ENCODE measurements at places on chromosomes 12 and 14. TPM values are rescaled to one million over a fixed set of nuclear protein-coding genes. Genes with fewer than 3 reads are reported as not detected.

The TAS2R9 gene
- not detected for total RNA-seq

The TRAFD1 gene
- total RNA-seq = 24.9 TPM

The ZBTB25 gene
- 3.4 TPM for total RNA-seq

The HNRNPC gene
- total RNA-seq = 909 TPM

The DCTN2 gene
- 190 TPM for total RNA-seq

The C1RL gene
- 29.4 TPM for total RNA-seq

The KRT85 gene
- not detected for total RNA-seq

The OLR1 gene
- not detected for total RNA-seq

The CCND2 gene
- 208 TPM for total RNA-seq

The GNG2 gene
- total RNA-seq = 0.55 TPM

The SDSL gene
- 9.1 TPM for total RNA-seq

The GLI1 gene
- 3.4 TPM for total RNA-seq

The KITLG gene
- total RNA-seq = 11.6 TPM

The KLRB1 gene
- not detected for total RNA-seq

The P3H3 gene
- 10.6 TPM for total RNA-seq

The ATG2B gene
- 7.9 TPM for total RNA-seq

The MFAP5 gene
- 24.0 TPM for total RNA-seq

The RNASE4 gene
- 10.7 TPM for total RNA-seq

The HOXC6 gene
- total RNA-seq = 0.78 TPM

The KIF5A gene
- 0.08 TPM for total RNA-seq

The GNPTAB gene
- 25.0 TPM for total RNA-seq

The C14orf132 gene
- 0.57 TPM for total RNA-seq

The PSMB5 gene
- total RNA-seq = 359 TPM

The DCN gene
- total RNA-seq = 21.4 TPM

The CLEC2A gene
- not detected for total RNA-seq

The GRIN2B gene
- total RNA-seq = not detected

The RFLNA gene
- 26.7 TPM for total RNA-seq

The HOXC13 gene
- 6.0 TPM for total RNA-seq

The LGR5 gene
- total RNA-seq = not detected

The CLEC4D gene
- not detected for total RNA-seq

The CLEC4C gene
- not detected for total RNA-seq

The CDH24 gene
- total RNA-seq = 6.0 TPM

The CCDC177 gene
- not detected for total RNA-seq

The COL2A1 gene
- total RNA-seq = 0.72 TPM

The MMP14 gene
- total RNA-seq = 365 TPM

The PITPNM2 gene
- 4.1 TPM for total RNA-seq

The RNASE7 gene
- 5.5 TPM for total RNA-seq

The DPPA3 gene
- not detected for total RNA-seq

The PTPRB gene
- total RNA-seq = 0.42 TPM

The HCAR2 gene
- total RNA-seq = 0.61 TPM

The OR11H12 gene
- total RNA-seq = not detected

The BMP4 gene
- 0.91 TPM for total RNA-seq

The TSPAN9 gene
- 12.5 TPM for total RNA-seq

The LRRC43 gene
- 0.62 TPM for total RNA-seq

The SYCP3 gene
- not detected for total RNA-seq

The SOAT2 gene
- total RNA-seq = not detected

The TAS2R30 gene
- 0.08 TPM for total RNA-seq

The PLXNC1 gene
- under 0.01 TPM for total RNA-seq

The GALNT16 gene
- not detected for total RNA-seq
